Bronchial epithelial cell (primary cell): ENCODE measurements at places on chromosomes 4 and X. TPM values are rescaled to one million over a fixed set of nuclear protein-coding genes. Genes with fewer than 3 reads are reported as not detected.

The LRAT gene
- total RNA-seq, result 12.4 and 21.5 TPM in 2 replicates

The MMAA gene
- 2.6 and 4.9 TPM in 2 replicates for total RNA-seq

The AFM gene
- not detected in 2 replicates for total RNA-seq

The TKTL2 gene
- total RNA-seq, result under 0.01 TPM in 1 of 2 replicates, not detected in the other

The IBSP gene
- not detected in 2 replicates for total RNA-seq

The BBS12 gene
- 4.5 and 6.8 TPM in 2 replicates for total RNA-seq

The S100G gene
- not detected in 2 replicates for total RNA-seq

The SERTM2 gene
- total RNA-seq, result under 0.01 TPM in 1 of 2 replicates, not detected in the other

The TENT5D gene
- total RNA-seq, result not detected in 2 replicates

The PAGE2B gene
- not detected in 2 replicates for total RNA-seq

The BEND4 gene
- total RNA-seq, result not detected in 2 replicates

The HEPH gene
- under 0.01 and 0.26 TPM in 2 replicates for total RNA-seq

The CLCN5 gene
- total RNA-seq, result 6.9 and 8.4 TPM in 2 replicates

The TBL1X gene
- total RNA-seq, result 14.2 and 25.0 TPM in 2 replicates

The PRR32 gene
- total RNA-seq, result not detected in 2 replicates

The ZNF157 gene
- not detected in 2 replicates for total RNA-seq

The RADX gene
- 1.7 and 2.4 TPM in 2 replicates for total RNA-seq

The SPATA4 gene
- under 0.01 and 0.13 TPM in 2 replicates for total RNA-seq

The AR gene
- under 0.01 TPM in 2 replicates for total RNA-seq

The MAGEC3 gene
- not detected in 2 replicates for total RNA-seq

The ABLIM2 gene
- 1.1 and 2.8 TPM in 2 replicates for total RNA-seq

The POLA1 gene
- 6.4 and 7.4 TPM in 2 replicates for total RNA-seq

The ADH7 gene
- 8.4 and 31.2 TPM in 2 replicates for total RNA-seq

The TMEM184C gene
- total RNA-seq, result 34.9 and 51.3 TPM in 2 replicates

The ZNF275 gene
- total RNA-seq, result 3.6 and 3.9 TPM in 2 replicates

The SH3TC1 gene
- 32.1 and 33.5 TPM in 2 replicates for total RNA-seq

The BGN gene
- total RNA-seq, result 0.26 TPM in 1 of 2 replicates, not detected in the other

The TLL1 gene
- 0.13 and 0.53 TPM in 2 replicates for total RNA-seq

The TMEM35A gene
- not detected in 2 replicates for total RNA-seq

The SMIM10 gene
- not detected in 2 replicates for total RNA-seq

The ZNF630 gene
- 1.8 and 2.0 TPM in 2 replicates for total RNA-seq

The GRPR gene
- total RNA-seq, result not detected in 2 replicates

The KCNE5 gene
- 0.26 TPM in 2 replicates for total RNA-seq

The RAB39B gene
- 0.26 and 2.6 TPM in 2 replicates for total RNA-seq

The KIT gene
- total RNA-seq, result under 0.01 TPM in 1 of 2 replicates, not detected in the other

The PCYT1B gene
- total RNA-seq, result under 0.01 and 0.13 TPM in 2 replicates

The PRDM8 gene
- 0.26 and 0.53 TPM in 2 replicates for total RNA-seq

The SAP30 gene
- 5.9 and 11.1 TPM in 2 replicates for total RNA-seq

The HSFX4 gene
- not detected in 2 replicates for total RNA-seq

The SUPT20HL2 gene
- not detected in 2 replicates for total RNA-seq

The SPIN2A gene
- total RNA-seq, result 0.13 TPM in 1 of 2 replicates, not detected in the other

The MAGEA3 gene
- total RNA-seq, result not detected in 2 replicates

The STBD1 gene
- 9.5 and 10.0 TPM in 2 replicates for total RNA-seq

The NEUROG2 gene
- total RNA-seq, result not detected in 2 replicates

The RAB41 gene
- total RNA-seq, result not detected in 2 replicates

The SLC2A9 gene
- 29.7 and 71.0 TPM in 2 replicates for total RNA-seq

The OR13H1 gene
- total RNA-seq, result not detected in 2 replicates

The WDR1 gene
- 290 and 315 TPM in 2 replicates for total RNA-seq

The SRPX gene
- 2.4 and 3.7 TPM in 2 replicates for total RNA-seq

The ABCG2 gene
- under 0.01 and 0.38 TPM in 2 replicates for total RNA-seq

The S100P gene
- total RNA-seq, result 641 and 928 TPM in 2 replicates

The ERCC6L gene
- total RNA-seq, result under 0.01 and 0.13 TPM in 2 replicates

The TGIF2LX gene
- not detected in 2 replicates for total RNA-seq

The MTMR8 gene
- 1.3 and 3.1 TPM in 2 replicates for total RNA-seq
